Stimulated activated naive CD8-positive, alpha-beta T cell treated with anti-CD3 and anti-CD28 coated beads, Interleukin-15, amount 100 ng/mL, for 72 hours (primary cell): ENCODE measurements at places on chromosomes 3 and 15.

DNA sequence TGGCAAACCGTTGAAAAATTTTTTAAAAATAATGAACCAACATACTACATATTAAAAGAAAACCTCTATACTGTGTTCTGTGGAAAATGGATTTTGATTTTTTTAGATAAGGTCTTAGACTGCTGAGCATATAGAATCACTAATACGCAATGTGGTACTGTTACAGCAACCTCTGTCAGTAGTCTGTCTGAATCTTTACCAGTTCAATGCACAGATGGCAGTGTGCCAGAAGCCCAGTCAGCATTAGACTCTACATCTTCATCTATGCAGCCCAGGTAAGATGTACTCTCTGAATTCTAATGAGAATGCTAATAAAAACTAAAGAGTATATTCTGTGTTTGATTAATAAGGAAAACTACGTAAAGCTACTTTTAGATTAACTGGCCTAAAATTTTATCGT, 31.3 kb upstream of the FAH start:
- no peak for DNase-seq

- no peak for DNase-seq
Observed at GRCh38 chr3:14077310-14077709, 47.4 kb downstream of the CHCHD4 start.

- DNase-seq, result no peak
Observed at GRCh38 chr3:14810070-14810791, 8.5 kb upstream of the FGD5 start.

DNA sequence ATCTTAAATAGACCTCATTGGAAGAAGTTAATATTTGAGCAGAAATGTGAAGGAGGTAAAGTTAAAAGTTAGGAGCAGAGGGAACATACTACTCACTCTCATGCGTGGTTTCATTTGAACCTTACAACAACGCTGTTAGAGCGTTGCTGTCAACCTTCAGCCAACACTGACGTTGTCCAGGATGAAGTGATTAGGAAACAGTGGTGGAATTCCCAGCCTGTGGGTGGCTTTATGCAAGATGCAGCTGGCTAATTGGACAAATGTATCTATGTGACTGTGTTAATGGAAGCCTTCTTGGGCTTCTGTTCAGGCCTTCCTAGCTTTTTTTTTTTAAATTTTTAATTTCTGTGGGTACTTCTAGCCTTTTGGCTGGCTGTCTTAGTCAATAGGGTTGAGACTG, 40.5 kb downstream of the PTPRG start:
- no peak for DNase-seq

- DNase-seq, result no peak
Observed at GRCh38 chr3:64083575-64083974, 60.3 kb upstream of the PSMD6 start.

DNA sequence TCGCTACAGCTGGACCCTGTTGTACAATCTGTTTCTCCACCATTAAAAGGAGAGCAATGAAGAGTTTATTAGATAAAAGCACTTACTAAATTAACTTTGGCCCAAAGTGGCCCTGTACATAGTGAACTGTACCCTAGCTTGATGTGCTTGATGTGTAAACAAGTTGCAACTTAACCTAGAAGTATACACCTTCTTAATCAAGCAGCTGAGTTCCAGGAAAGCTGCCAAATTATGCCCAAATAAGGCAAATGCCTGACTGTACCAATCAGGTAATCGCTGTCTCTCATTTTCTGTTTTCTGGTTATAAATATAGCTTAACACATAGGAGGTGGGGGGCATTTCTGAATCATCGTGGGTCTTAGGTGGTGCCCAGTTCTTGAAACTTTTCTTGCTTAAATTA, 704.8 kb upstream of the CBLB start:
- no peak for DNase-seq

GRCh38 chr3:178436773-178437172, 99.5 kb upstream of the KCNMB2 start:
- DNase-seq, result no peak

GRCh38 chr15:40942878-40943277, 10.4 kb upstream of the CHAC1 start:
- no peak for DNase-seq

- no peak for DNase-seq
Observed at GRCh38 chr3:29594261-29594660, 313.4 kb downstream of the RBMS3 start.

DNA sequence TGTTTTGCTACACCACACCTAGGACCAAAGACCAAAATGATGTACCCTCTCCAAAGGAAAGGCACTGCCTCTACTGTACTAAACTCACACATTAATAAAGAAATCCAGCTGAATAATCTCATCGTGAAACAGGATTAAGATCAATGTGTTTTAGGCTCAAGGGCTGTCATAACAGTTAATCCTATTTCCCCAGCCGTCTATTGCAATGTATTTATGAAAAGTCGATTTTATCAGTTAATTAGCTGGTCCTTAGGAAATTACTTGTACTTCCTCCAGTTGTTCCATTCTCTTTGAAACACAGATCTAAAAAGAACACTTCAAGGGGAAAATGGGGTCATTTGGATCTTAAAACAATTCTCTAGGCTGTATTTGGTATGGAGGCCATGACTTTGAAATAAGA, 8.5 kb downstream of the ETV5 start:
- no peak for DNase-seq

DNA sequence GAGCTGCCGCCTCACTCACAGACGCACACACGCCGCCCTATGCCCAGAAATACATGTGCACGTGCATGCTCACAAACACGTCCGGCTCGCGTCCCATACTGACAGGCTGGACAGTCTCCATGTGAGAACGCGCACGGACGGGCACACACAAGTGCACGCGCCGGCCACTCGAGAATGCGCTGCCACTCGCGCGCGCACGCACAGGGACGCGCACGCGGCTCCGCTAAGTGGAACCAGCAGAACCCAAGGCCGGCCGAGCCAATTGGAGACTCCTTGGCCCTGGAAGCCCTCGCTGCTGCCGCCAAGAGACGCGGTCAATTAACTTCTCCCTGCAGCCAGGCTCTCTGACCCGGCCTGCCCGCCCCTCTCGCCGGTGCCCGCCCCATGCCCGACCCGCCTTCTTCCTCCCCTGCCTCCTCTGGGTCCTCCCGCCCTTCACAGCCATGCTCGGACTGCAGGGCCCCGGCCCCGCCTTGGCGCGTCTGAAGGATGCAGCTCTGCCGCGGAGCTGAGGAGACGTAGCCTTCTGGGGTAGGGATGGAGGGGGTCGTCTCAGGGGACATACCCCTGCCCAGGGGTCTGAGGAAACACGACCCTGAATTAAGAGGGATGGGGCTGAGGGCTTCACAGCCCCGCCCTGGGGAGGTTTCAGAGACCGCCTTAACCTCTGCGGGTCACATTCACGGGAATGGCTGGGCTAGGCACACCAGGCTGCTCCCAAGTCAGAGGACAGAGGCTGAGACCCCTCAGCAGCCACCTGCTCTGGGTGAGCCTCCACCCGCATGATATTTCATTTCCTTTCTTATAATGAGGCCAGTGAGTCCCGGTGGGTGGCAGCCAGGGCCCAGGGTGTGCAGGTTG, 15.0 kb downstream of the PTH1R start:
- no peak for DNase-seq

GRCh38 chr3:28019740-28020139, 221.7 kb upstream of the CMC1 start:
- no peak for DNase-seq

- no peak for DNase-seq
Observed at GRCh38 chr15:29518442-29518841, 248.8 kb upstream of the NSMCE3 start.

GRCh38 chr3:58507356-58508078, 15.6 kb downstream of the KCTD6 start:
- DNase-seq, result no peak

DNA sequence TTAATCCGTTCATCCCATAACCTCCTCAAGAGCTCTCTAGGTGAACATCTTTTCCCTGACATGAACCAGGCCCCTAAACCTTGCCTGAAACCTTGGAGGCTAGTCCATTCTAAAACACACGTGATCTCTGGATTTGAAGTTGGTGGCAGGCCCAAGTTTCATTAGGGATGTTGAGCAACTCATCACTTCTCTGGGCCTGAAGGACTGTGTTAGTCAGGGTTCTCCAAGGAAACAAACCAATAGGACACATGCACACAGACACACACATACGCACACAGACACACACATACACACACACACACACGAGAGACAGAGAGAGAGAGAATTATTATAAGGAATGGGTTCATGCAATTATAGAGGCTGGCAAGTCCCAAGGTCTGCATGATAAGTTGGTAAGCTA, 31.9 kb downstream of the ACAN start:
- no peak for DNase-seq

- DNase-seq, result no peak
Observed at GRCh38 chr3:143099210-143099609, 20.4 kb upstream of the CHST2 start.
